ENCODE measurements at places on chromosomes 16 and 17. TPM values are rescaled to one million over a fixed set of nuclear protein-coding genes. Genes with fewer than 3 reads are reported as not detected.

The EXOC3L1 gene
- total RNA-seq: 0.25 TPM

The ANKRD40CL gene
- not detected for total RNA-seq

The TVP23C gene
- total RNA-seq: 8.1 TPM

The TMEM204 gene
- 1.2 TPM for total RNA-seq

The DNAH17 gene
- total RNA-seq: 0.25 TPM

The SCNN1G gene
- total RNA-seq: not detected

The FNDC8 gene
- not detected for total RNA-seq

The PRSS33 gene
- total RNA-seq: not detected
